Activated CD8-positive, alpha-beta memory T cell treated with anti-CD3 and anti-CD28 coated beads for 48 hours (primary cell): ENCODE measurements at places on chromosomes 16 and 17.

DNA sequence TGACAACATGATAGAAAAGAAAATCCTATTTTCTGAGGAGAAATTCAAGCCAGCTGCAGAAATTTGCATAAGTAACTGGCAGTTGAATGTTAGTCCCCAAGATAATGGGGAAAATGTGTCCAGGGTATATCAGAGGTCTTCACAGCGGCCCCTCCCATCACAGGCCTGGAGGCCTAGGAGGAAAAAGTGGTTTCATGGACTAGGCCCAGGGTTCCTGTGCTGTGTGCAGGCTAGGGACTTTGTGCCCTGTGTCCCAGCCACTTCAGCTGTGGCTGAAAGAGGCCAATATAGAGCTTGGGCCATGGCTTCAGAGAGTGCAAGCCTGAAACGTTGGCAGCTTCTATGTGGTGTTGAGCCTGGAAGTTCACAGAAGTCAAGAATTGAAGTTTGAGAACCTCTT, 35.6 kb downstream of the TMEM100 start:
- no peak for DNase-seq

- DNase-seq, result no peak
Observed at GRCh38 chr16:81469183-81469677, 24.6 kb downstream of the CMIP start.

GRCh38 chr17:16886655-16887322, 85.1 kb downstream of the TNFRSF13B start:
- DNase-seq, result no peak

- no peak for DNase-seq
Observed at GRCh38 chr16:65666132-65666941, 544.5 kb upstream of the CDH11 start.

DNA sequence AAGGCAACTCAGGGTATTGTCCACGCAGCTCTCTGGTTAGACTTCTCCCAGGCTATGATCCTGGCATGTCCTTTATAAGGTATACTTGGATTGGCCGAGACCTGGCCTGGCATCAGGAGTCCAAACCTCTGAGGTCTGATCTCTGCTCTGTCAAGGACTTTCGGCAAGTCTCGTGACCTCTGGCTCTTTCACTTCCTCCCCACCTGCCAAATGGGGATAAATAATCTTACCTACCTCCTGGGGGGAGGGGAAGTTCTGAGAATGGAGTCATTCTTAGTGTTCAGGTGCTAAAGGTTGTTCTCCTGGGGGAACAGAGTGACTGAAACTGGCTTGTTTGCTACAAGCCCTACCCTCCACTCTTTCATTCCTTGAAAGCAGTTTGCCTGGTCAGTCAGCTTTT, 7.6 kb downstream of the ATXN1L start:
- DNase-seq, result no peak

DNA sequence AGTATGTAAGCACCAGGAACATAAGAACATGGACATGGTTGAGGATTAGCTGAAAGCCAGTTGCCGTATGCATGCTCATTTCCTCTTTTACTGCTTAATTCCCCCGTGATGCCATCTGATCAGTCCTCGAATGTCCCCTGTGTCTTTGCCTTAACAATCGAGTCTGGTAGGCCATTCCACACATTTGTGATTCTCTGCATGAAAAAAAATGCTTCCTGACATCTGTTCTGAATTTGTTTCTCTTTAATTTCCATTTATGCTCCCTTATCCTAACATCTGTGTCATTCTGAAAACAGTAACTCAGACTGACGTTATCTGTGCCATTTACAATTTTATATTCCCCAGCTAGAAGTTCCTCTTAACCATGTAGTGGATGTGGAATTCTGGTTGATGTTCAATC, 158.2 kb upstream of the TOX3 start:
- DNase-seq, result no peak

GRCh38 chr17:4440690-4441686, 7.2 kb downstream of the SPNS3 start:
- DNase-seq, result no peak
